Pancreas (tissue), 10 donors: ENCODE measurements at places on chromosomes 6 and 20. TPM values are rescaled to one million over a fixed set of nuclear protein-coding genes. Genes with fewer than 3 reads are reported as not detected.

The CRYBG1 gene
- total RNA-seq: 4.7 TPM

The CST7 gene
- 0.44 TPM for total RNA-seq

The SLC52A3 gene
- total RNA-seq: 1.3 TPM

GRCh38 chr20:38113401-38114325, 51.4 kb downstream of the TGM2 start:
- H3K27me3 ChIP-seq: no peaks in the 10 kb centered on the region
- no peaks in the 10 kb centered on the region for H3K4me1 ChIP-seq

DNA sequence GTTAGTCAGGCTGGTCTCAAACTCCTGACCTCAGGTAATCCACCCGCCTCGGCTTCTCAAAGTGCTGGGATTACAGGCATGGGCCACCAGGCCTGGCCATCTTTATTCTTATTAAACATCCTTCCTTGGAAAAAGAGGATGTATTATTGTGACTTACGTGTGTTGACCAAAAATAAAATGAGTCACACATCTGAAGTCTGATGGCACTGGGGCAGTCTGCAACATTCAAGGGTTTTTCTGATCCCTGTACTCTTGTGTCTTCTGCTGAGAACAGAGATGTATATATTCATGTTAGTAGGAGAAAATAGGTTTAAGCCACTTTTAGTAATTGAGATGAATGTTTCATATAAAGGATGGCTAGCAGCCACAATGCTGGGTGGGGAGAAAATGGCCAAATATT, 129.9 kb upstream of the RIPOR2 start:
- DNase-seq: no peak
- H3K36me3 ChIP-seq: no peaks in the 10 kb centered on the region
- no peaks in the 10 kb centered on the region for H3K4me1 ChIP-seq

DNA sequence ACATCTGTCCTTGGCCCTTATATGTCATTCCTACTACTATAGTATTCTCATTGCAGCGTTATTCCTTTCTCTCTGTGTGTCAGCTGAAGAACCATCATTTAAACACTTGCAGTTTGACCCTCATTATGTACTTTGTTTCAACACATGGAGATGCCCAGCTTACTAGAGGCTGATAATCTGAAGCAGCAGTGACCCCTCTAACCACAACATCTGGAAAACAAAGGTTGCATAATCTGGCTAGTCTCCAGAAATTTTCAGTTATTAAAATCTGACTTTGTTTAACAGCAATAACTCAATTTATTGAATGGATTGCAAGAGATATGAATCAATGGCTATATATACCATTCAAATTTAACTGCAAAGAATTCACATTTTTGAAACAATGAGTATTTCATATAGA, 6.6 kb upstream of the PHIP start:
- H3K27me3 ChIP-seq: no peaks in the 10 kb centered on the region
- H3K36me3 ChIP-seq: no peaks in the 10 kb centered on the region
- H3K4me3 ChIP-seq: no peak overlapping the region
- peaks cover 3% of the 10 kb centered on the region for H3K4me1 ChIP-seq
- H3K27ac ChIP-seq: no peak overlapping the region

DNA sequence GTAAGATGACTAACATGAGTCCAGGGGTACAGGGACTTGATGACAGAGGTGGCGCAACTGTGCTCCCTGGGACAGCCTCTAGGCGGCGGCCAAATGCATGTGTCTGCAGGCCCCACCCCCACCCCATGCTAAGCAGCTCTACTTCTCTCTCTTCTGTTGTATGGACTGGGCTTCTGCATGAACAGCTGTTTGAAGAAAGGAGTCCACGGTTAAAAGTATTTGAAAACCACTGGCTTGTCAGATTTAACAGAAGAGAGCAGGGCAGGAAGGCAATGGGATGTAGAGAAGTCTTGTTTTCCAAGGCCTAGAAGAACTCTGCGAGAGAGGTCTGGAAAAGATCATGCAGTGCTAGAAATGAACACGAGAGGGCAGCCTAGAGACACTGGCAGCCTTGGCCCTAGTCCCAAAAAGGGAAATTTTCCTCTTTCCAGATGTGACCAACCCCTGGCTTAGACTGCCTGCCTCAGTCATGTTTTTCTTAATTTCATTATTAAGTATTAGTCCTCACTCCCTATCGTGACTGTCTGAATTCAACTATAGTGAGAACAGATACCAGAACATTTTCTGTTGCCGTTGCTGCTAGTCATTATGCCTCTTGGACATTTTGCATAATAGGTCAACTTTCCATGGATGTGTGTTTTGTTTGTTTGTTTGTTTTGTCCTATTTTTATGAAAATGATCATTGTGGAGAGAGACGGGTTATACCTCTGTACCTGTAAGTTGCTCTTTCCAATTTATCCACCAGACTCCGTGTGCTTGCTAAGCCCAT, 265.0 kb downstream of the ADGRG6 start:
- DNase-seq: peak; percentile 20
- no peaks in the 10 kb centered on the region for H3K27me3 ChIP-seq
- no peaks in the 10 kb centered on the region for H3K4me1 ChIP-seq
- no peak overlapping the region for H3K4me3 ChIP-seq
- no peaks in the 10 kb centered on the region for H3K36me3 ChIP-seq
- no peak overlapping the region for H3K27ac ChIP-seq

GRCh38 chr6:97052896-97053295, 128.4 kb downstream of the KLHL32 start:
- no peaks in the 10 kb centered on the region for H3K36me3 ChIP-seq
- H3K4me3 ChIP-seq: no peak overlapping the region
- no peaks in the 10 kb centered on the region for H3K27me3 ChIP-seq
- H3K27ac ChIP-seq: no peak overlapping the region
- no peak for DNase-seq
- no peaks in the 10 kb centered on the region for H3K4me1 ChIP-seq

DNA sequence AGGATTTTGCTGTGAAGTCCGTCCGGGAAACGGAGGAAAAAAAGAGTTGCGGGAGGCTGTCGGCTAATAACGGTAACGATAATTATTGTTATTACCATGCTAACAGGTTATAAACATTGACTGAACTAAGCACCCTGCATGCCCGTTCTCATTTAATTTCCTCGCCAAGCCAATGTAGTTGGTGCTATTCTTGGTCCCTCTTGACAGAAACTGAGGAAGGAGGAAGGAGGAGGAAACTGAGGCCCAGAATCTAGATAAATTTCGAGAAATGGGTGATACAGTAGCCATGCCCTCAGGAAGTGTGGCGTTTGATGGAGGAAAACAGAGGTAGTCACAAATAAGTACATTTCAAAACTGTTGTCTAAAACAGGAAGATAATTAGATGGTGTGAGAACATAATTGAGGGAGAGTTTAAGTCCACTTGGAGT, 474 bp downstream of the TPX2 start:
- no peaks in the 10 kb centered on the region for H3K4me1 ChIP-seq
- no peak overlapping the region for H3K27ac ChIP-seq
- no peak for DNase-seq
- no peaks in the 10 kb centered on the region for H3K27me3 ChIP-seq

DNA sequence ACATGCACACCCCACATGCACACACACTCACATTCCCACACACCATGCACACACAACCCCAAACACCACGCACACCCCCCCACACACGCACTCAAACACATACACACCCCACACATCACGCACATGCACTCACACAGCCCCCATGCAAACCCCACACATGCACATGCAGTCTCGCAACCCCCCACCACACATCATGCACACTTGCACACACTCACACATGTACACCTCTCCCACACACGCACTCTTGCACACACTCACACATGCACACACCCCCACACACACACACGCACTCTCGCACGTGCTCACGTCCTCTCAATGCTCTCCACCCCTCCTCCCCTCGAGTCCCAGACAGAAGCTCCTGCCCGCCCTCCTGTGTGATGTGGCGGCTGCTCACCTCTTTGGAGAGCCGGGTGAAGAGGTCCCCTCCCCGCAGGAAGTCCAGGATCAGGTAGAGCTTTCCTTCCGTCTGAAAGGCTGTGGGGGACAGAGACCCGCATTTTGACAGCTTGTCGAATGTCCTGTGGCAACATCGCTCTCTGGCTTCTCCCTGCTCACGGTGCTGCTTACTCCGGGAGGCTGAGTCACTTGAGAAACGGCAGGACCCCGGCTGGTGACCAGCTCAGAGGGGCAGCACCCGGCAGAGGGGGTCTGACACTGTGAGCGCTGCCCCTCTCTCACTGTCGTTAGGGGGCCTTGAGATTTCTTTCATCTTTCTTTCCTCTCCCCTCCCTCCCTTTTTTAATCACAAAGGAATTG, 78.5 kb downstream of the RAMACL start:
- H3K4me1 ChIP-seq: no peaks in the 10 kb centered on the region
- H3K36me3 ChIP-seq: peaks cover 5% of the 10 kb centered on the region
- no peaks in the 10 kb centered on the region for H3K27me3 ChIP-seq
- DNase-seq: no peak

DNA sequence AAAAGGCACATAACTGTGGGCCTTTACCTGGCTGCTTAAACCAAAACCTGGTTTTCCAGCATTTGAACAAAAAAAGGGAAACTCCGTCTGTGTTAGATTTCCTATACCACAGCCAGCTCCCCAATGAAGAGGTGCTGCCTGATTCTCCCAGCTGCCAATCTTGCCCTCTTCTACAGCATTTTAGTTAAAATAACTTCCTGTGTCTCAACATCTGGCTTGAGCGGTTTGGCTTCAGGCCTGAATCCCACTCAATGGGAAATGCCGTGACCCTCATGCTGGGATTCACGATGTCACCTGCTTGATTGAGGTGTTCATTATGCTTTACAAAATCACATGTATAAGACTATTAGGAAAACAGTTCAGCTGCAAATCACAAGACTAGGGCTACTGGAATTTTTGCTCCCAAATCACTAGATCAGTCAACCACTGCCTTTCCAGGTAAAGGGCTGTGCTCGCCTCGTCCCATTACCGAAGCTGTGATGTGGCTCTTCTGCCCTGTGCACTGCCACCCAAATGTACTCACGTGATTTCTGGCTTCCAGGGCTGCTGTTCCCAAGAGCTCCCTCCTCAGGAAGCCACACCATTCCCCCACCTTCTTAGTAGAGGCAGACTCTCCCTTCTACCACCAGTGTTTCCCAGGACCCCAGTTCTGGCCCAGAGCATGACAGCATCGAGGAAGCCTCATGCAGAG, 94.6 kb downstream of the PSMG4 start:
- no peak overlapping the region for H3K27ac ChIP-seq
- H3K4me3 ChIP-seq: no peak overlapping the region
- H3K36me3 ChIP-seq: no peaks in the 10 kb centered on the region
- peaks cover 53% of the 10 kb centered on the region for H3K4me1 ChIP-seq

DNA sequence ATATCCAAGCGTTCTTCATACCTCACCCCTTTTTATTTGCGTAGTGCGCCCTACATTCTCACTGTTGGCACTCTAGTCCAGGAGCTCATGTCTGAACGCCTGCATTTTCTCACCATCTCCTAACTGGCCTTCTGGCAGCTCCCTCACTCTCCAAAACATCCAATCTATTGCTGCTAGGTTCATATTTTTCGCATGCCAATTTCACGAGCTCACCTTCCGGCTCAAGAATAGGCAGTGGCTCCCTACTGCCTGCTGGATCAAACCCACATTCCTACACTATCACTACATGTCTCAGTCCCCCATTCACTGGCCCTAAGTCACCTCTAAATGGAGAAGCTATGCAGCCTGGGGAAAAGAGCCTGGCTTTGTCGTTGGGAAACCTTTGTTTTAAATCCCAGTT, 115.0 kb downstream of the IPCEF1 start:
- no peak for DNase-seq
- H3K27me3 ChIP-seq: no peaks in the 10 kb centered on the region
- no peak overlapping the region for H3K27ac ChIP-seq
- no peaks in the 10 kb centered on the region for H3K36me3 ChIP-seq
- H3K4me1 ChIP-seq: no peaks in the 10 kb centered on the region
- H3K4me3 ChIP-seq: no peak overlapping the region

DNA sequence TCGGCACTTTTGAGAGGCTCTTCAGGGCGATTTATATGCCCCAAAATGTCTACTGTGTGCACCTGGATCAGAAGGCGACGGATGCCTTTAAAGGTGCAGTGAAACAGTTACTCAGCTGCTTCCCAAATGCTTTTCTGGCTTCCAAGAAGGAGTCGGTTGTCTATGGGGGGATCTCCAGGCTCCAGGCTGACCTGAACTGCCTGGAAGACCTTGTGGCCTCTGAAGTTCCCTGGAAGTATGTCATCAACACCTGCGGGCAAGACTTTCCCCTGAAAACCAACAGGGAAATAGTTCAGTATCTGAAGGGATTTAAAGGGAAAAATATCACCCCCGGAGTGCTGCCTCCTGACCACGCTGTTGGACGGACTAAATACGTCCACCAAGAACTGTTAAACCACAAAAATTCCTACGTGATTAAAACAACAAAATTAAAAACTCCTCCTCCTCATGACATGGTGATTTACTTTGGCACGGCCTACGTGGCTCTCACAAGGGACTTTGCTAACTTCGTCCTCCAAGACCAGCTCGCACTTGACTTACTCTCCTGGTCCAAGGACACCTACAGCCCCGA, 8.2 kb downstream of the GCNT2 start:
- H3K27ac ChIP-seq: peak overlapping the region; percentile 24
- DNase-seq: peak; percentile 35
- no peaks in the 10 kb centered on the region for H3K36me3 ChIP-seq
- H3K4me1 ChIP-seq: no peaks in the 10 kb centered on the region
